ENCODE measurements at places on chromosomes 7 and 10. TPM values are rescaled to one million over a fixed set of nuclear protein-coding genes. Genes with fewer than 3 reads are reported as not detected.

- no peak for DNase-seq
These were observed 4.9 kb downstream of the HYAL4 start for GRCh38 chr7:123849855-123850254.

DNA sequence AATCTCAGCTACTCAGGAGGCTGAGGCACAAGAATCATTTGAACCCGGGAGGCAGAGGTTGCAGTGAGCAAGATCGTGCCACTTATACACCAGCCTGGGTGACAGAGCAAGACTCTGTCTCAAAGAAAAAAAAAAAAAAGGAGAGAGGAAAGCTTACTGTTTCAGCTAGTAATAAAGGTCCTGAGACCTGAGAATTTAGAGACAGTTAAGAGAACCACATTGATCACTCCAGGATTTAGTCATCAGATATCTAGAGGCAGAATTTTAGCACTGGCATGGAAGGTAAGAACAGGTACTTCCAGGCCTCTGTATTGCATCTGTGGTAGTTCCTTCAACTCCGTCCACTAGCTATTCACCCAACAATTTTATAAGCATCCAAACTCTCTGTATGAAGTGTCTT is 7.8 kb downstream of the COG5 start:
- DNase-seq, result no peak

GRCh38 chr10:61883371-61884025 is 18.0 kb upstream of the ARID5B start:
- DNase-seq, result no peak

GRCh38 chr7:18200266-18200665 is 172.6 kb upstream of the PRPS1L1 start:
- no peak for DNase-seq

DNA sequence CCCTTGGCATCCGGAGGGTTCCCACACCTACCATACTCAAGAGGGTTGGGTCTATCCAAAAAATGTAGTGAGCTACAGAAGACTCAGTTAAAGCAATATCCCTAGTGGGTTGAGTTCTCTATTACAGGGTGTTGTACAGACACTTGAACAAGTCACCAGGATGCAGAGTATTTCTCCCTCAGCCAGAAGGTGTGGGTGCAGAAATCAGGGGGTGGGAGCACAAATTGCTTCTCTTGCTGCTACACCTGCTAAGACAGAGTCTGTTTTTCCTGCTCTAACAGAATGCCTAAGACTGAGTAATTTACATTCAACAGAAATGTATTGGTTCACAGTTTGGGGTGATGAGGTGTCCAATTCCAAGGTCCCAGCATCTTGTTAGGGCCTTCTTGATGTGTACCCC is 433.4 kb downstream of the TCERG1L start:
- DNase-seq, result no peak

DNA sequence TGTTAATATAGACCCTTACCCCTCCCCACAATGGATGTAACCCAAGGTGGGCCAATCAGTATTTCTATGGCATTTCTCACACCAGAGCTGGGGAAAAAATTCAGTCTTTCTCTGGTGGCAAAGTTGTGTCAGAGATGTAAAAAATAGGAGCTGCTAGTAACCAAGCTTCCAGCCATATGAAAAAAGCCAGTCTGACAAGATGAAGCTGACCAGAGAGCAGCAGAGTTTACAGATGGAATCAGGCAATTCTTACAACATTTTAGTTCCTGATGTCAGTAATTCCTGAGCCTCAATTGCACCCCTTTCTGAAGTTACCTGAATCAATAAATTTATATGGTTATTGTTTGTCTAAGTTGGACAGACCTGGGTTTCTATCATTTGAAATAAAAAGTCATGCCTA is 286.3 kb downstream of the HPSE2 start:
- no peak for DNase-seq

IPMK gene
- 5.2 TPM for total RNA-seq

Measured in stomach (tissue), 19 donors.